Urinary bladder (tissue), 4 donors: ENCODE measurements at places on chromosomes 2 and 18. TPM values are rescaled to one million over a fixed set of nuclear protein-coding genes. Genes with fewer than 3 reads are reported as not detected.

GRCh38 chr2:46163098-46163430 lies 134.1 kb upstream of the EPAS1 start:
- no peak for DNase-seq

- no peak for DNase-seq
Observed at GRCh38 chr2:105179469-105180372, 61.8 kb upstream of the GPR45 start.

GRCh38 chr2:171485116-171485515 lies 37.2 kb upstream of the CYBRD1 start:
- DNase-seq, result no peak

DNA sequence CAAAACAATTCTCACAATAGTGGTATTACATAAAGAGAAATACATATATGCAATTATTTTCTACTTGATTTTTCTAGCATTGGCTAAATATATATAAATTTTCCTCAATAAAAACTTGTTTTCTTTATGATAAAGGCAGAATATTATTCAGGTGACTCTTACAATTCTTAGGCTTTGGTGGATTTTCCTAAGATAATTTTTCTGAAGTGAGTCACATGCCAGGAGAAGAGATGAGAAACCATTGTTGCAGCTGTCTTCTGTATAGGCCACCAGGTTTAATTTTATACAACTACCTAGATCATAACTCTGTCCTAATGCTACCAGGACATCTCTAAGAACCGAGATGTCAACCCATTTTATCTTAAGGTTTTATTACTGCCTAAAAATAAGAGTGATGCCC lies 552.4 kb upstream of the CDH2 start:
- no peak for DNase-seq

GRCh38 chr2:158969715-158970240 lies 1.3 kb downstream of the TANC1 start:
- no peak for DNase-seq

DNA sequence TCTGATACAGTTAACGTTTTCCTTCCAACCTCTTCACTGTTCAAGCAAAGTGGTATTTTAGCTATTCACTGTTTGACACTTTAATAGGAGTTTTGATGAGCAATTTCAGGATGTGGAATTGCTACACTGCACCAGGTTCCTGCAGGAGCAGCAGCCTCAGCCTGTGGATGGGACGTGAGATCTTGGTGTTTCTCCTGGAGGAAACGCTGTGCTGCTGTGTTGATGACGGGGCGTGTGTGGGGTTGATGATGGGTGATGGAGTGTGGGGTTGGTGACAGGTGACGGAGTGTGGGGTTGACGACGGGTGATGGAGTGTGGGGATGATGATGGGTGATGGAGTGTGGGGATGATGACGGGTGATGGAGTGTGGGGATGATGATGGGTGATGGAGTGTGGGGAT lies 98.9 kb downstream of the RTP5 start:
- DNase-seq, result no peak

- DNase-seq, result no peak
Observed at GRCh38 chr18:35683021-35683420, 101.5 kb downstream of the GALNT1 start.

- no peak for DNase-seq
Observed at GRCh38 chr18:51339856-51340255, 142.4 kb upstream of the MEX3C start.

DNA sequence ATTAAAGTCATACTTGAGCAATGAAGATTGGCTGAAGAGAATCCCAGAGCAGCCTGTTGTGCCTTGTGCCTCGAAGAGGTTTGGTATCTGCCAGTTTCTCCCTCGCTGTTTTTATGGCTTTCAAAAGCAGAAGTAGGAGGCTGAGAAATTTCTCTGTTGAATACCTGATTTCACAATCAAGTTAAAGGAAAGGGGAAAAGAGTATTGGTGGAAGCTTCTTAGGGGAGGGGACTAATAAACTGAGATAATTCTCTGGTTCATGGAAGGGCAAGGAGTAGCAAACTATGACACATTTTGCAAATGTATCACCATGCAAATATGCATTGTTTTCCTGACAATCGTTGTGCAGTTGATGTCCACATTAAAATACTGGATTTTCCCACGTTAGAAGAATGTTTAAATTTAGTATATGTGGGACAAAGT lies at the start of gene IL1B:
TSS of gene IL1B (minus strand) at position 85 of the 423 bp plus-strand sequence. CDS start 550 bp downstream, outside the sequence.
- DNase-seq, result no peak

- DNase-seq, result no peak
Observed at GRCh38 chr2:73172963-73173362, 29.4 kb upstream of the NOTO start.

Gene UPP2
- not detected for polyA plus RNA-seq

Gene SMYD5
- 18.2 TPM for polyA plus RNA-seq

Gene LINC00305
- polyA plus RNA-seq, result not detected

Gene NMUR1
- polyA plus RNA-seq, result 0.54 TPM

Gene TRIM43
- not detected for polyA plus RNA-seq

Gene SP5
- polyA plus RNA-seq, result 2.8 TPM
